Activated CD4-positive, alpha-beta T cell treated with anti-CD3 and anti-CD28 coated beads for 36 hours (primary cell): ENCODE measurements at places on chromosomes 6 and 20.

DNA sequence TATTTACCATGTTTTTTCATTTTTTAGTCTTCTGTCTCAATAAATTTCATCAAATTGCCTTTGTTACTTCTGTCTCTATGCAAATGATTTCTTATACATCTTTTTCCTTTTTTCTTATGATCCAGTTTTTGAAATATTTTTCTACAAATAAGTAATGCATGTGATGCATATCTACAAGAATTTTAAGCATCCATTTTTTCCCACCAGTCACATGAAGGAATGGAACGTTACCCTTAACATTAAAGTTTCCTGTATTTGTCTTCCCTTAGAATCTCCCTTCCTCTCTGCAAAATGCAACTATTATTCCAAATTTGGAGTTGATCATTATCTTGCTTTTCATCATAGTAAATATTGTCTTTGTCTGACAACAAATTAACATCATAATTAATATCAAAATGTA is 35.5 kb downstream of the PSMB9 start:
- no peak for DNase-seq

DNA sequence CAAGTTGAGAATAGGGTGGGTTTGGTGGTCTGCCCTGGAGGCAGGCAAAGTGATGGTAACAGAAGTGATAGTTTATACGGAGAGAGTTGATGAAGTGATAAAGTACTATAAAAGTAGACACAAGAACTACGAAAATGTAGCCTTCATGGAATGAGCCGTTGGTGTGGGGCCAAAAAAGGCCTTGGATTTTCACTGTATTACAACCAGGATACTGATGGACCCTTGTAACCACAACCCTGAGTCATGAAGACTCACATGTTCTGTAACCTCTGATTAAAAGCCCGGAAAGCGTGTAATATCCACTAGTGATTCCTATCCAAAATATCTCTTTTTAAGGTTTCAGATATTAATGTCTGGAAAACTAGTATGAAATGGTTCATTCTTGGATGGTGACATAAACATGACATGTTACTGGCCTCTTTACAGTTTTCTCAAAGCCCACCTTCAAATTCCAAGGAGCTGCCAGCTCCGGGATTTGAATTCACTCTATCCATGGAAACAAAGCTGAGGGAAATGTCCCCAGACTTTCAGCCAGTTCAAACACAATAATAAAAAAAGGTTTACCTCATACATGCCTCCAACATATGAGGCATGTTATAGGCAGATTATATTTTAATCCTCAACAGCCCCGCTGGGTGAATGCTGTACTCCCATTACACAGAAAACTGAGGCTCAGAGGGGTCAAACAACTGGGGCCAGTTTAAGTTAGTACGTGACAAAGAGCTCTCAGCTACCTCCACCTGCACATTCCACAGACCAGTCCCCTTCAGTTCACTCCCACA is 55.4 kb downstream of the MRPL14 start:
- DNase-seq = no peak

GRCh38 chr6:6714118-6714897 is 125.8 kb downstream of the LY86 start:
- no peak for DNase-seq

DNA sequence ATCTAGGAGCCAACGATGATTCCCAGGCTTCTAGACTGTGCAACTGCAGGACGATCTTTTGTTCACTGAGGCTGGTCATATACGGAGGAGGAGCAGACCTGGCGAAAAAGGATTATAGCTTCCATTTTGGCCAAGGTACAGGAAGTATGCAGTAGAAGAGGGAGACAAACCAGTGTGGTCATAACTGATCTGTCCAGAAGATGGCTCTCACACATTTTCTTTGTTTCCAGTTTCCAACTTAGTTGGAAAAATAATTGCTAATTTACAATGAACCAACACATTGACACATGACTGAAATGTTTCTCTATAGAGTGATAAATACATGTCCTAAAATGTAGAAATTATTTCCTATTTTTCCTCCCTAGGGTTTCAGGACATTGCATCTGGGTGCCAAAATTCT is 364.1 kb upstream of the BTBD3 start:
- no peak for DNase-seq
